ENCODE measurements at places on chromosomes 2 and 18. TPM values are rescaled to one million over a fixed set of nuclear protein-coding genes. Genes with fewer than 3 reads are reported as not detected.

GRCh38 chr2:36963106-36963505 lies 3.2 kb downstream of the STRN start:
- no peak for DNase-seq
- no peak overlapping the region for H3K4me3 ChIP-seq
- peaks cover 9% of the 10 kb centered on the region for H3K4me1 ChIP-seq
- H3K27ac ChIP-seq = no peak overlapping the region

DNA sequence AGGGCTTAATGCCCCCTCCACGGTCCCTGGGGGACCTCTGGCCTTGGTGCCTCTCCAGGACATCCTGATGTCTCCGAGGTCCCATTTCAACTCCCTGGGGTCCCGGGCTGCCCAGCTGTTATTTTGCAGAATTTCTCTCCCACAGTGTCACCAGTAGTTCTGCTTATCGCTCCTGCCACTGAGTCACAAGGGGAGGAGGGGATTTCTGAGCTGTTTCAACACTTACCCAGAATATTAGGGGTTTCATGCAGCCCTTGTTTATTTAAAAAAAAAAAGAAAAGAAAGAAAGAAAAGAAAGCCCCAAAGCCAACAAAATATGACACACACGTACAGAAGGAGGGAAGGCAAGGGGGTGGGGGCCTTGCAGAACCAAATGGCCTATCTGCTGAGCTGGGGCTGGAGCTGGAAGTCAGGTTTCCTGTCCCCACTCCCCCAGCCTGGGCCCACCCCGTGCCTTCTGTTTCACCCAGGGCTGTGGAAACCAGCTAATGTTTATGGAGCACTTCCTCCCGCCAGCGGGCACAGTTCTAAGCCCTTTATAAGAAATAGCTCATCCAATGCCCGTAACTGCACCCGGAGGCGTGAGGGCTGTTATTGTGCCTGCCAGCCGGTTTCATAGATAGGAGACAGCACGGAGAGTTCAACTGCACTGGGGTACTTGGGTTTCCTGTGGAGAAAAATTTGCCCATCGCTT lies 8.4 kb upstream of the ARID5A start:
- H3K36me3 ChIP-seq = no peaks in the 10 kb centered on the region
- H3K27ac ChIP-seq = peak overlapping the region; percentile 57
- H3K4me1 ChIP-seq = peaks cover 21% of the 10 kb centered on the region
- no peaks in the 10 kb centered on the region for H3K27me3 ChIP-seq
- no peak overlapping the region for H3K4me3 ChIP-seq

GRCh38 chr2:158967731-158968395 lies 577 bp upstream of the TANC1 start:
- H3K27me3 ChIP-seq = no peaks in the 10 kb centered on the region
- peak overlapping the region; percentile 97 for H3K27ac ChIP-seq
- H3K36me3 ChIP-seq = no peaks in the 10 kb centered on the region
- H3K4me3 ChIP-seq = peak overlapping the region; percentile 85

- no peak overlapping the region for H3K27ac ChIP-seq
- H3K4me3 ChIP-seq = no peak overlapping the region
- H3K4me1 ChIP-seq = peaks cover 36% of the 10 kb centered on the region
- peaks cover 1% of the 10 kb centered on the region for H3K36me3 ChIP-seq
Measured at GRCh38 chr2:201447086-201447485, 4.2 kb downstream of the TRAK2 start.

- DNase-seq = peak; percentile 75
- H3K36me3 ChIP-seq = peaks cover 10% of the 10 kb centered on the region
- H3K4me3 ChIP-seq = no peak overlapping the region
- peaks cover 21% of the 10 kb centered on the region for H3K4me1 ChIP-seq
Measured at GRCh38 chr18:6752202-6752860, 22.8 kb downstream of the ARHGAP28 start.

GRCh38 chr2:68156419-68156818 lies 1.3 kb upstream of the PNO1 start:
- H3K4me1 ChIP-seq = peaks cover 18% of the 10 kb centered on the region
- no peaks in the 10 kb centered on the region for H3K27me3 ChIP-seq
- DNase-seq = no peak

The TAF1B gene
- 20.5 TPM for total RNA-seq

The ABCB11 gene
- total RNA-seq = 0.15 TPM

DNA sequence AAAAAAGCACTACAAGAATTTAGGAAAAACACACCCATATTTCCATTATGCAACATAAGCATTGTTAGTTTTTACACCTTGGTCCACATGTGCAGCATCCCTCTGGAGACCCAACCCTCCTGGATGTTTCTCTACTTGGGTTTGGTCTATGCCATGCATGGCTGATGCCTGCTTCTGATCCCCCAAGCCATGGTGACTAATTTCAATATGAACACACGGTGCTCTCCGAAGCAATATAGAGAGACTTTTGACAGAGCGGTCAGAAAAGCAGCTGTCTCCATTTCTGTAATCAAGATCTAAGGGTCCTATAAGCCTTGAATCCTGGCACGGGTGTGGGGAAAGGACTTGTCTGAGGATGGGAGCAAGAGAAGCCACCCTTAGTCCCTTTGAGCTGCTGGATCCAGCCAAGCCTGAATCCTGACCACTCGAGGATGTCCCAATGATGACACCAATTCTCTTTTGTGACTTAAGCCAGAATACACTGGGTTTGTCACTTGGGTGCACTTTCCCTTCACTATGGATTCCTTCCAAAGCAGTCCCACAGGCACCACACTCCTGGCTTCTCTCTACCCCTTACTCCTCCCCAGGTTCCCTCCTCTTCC lies 91.5 kb downstream of the ACTR2 start:
- H3K36me3 ChIP-seq = peaks cover 6% of the 10 kb centered on the region
- H3K27me3 ChIP-seq = no peaks in the 10 kb centered on the region
- H3K4me3 ChIP-seq = no peak overlapping the region
- peak overlapping the region; percentile 59 for H3K27ac ChIP-seq
- DNase-seq = no peak

DNA sequence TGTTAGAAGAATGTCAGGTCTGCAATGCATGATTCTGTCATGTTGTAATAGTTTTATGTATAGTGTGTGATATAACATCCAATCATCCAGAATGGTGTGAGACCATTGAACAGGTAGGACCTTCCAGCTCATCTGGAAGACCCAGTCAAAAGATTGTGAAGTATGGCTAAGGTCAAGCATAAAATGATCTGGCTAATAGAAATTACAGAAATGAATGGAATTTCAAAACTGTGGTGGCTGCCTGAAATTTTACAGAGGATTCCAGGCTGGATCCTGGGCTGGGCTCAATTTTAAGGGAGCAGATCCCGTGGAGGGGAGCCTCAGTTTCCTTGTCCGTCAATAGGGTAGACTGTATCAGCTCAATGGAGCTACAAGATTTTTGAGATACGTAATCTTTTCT lies 39.1 kb downstream of the ACKR3 start:
- no peaks in the 10 kb centered on the region for H3K27me3 ChIP-seq
- H3K36me3 ChIP-seq = no peaks in the 10 kb centered on the region
- no peaks in the 10 kb centered on the region for H3K4me1 ChIP-seq

DNA sequence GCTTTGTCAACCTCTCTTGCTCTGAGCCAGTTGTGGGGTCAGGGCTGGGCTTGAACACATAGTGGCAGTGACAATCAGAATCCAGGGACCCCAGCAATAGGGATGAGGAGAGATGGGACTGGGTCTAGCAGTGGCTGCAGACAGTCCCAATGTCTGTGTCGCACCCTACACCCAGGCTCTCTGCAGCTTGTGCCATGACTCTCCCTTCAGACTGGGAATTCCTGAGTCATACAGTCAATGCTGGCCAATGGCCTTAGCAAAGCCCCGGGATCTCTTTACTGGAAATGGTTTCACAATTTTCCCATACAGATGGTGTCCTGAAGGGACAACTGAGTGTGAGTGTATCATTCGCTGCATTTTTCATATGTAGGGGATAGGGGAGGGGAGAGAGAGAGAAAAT lies 74.2 kb upstream of the CELF4 start:
- H3K27me3 ChIP-seq = no peaks in the 10 kb centered on the region
- H3K36me3 ChIP-seq = no peaks in the 10 kb centered on the region
- H3K4me3 ChIP-seq = no peak overlapping the region
- no peaks in the 10 kb centered on the region for H3K4me1 ChIP-seq
- no peak for DNase-seq

The ARHGAP28 gene
- total RNA-seq = 123 TPM

GRCh38 chr18:8121942-8122480 lies 487.2 kb upstream of the RAB12 start:
- H3K36me3 ChIP-seq = peaks cover 4% of the 10 kb centered on the region
- no peak overlapping the region for H3K27ac ChIP-seq
- no peaks in the 10 kb centered on the region for H3K27me3 ChIP-seq
- H3K4me3 ChIP-seq = no peak overlapping the region

The SLC25A12 gene
- total RNA-seq = 22.4 TPM

DNA sequence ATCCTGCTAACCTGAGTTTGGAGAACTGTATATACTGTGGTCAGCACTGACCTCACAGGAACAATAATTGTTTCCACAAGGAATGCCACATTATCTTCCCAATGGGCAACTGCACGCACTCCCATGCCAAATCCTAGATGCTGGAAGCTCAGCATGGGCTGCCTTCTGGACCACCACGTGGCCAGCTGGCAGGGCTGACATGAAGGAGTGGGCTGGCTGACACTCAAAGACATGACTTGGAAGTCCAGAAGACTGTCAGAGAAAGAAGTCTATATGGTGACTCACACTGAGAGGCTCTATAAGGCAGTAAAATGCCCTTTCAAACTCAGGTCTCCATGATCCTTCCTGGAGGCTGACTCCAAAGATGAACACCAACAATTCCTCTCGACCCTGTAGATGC lies 98.4 kb upstream of the RNF152 start:
- H3K4me1 ChIP-seq = peaks cover 17% of the 10 kb centered on the region
- DNase-seq = no peak
- H3K4me3 ChIP-seq = no peak overlapping the region
- H3K27me3 ChIP-seq = no peaks in the 10 kb centered on the region
- no peaks in the 10 kb centered on the region for H3K36me3 ChIP-seq
- no peak overlapping the region for H3K27ac ChIP-seq

All from lung (tissue), 17 donors.